ENCODE measurements at places on chromosomes 12 and 14.

DNA sequence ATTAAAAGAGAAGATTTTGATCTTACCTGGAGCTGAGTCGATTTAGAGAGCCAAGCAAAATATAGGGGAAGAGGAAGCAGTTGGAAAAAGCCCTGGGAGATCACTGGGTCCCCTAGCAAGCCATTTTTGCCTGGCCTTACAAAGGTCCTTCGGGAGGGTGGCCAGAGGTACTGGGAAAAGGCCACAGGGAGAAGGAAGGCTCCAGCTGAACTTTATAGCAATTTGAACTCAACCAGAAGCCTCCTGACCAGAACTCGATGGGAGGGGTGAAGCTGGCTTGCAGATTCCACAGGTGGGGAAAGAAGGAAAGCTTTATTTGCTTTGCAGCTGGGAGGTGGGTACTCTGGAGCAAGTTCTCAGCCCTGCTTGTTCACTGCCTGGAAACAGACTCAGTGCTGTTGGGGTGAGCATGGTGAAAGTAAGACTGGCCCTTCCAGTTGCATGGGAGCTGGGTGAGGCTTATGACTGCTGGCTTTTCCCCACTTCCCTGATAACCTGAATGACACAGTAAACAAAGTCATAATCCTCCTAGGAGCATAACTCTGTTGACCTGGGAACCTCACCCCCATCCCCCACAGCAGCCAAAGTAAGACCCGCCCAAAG lies 855.8 kb downstream of the FSCB start:
- DNase-seq: no peak

DNA sequence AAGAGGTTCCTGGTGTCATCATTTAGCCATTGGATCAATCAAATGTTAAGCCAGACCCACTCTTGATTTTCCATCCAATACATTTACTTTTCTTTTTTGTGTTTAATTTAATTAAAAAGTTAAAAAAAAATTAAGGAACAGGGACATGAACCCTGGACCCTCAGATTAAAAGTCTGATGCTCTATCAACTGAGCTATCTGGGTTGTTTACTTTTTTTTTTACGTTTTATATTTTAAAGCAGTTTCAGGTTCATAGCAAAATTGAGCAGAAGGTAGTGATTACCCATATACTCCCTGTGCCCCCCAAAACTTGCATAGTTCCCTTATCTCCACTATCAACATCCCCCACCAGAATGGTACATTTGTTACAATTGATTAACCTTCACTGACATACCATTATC lies 3.0 kb upstream of the ACOT4 start:
- no peak for DNase-seq

- no peak for DNase-seq
These were observed 222.1 kb downstream of the NELL2 start for GRCh38 chr12:44653861-44654527.

- no peak for DNase-seq
These were observed 9.6 kb downstream of the NAB2 start for GRCh38 chr12:57098546-57098945.

GRCh38 chr12:78530100-78530765 lies 334.3 kb upstream of the SYT1 start:
- DNase-seq: peak; percentile 59

DNA sequence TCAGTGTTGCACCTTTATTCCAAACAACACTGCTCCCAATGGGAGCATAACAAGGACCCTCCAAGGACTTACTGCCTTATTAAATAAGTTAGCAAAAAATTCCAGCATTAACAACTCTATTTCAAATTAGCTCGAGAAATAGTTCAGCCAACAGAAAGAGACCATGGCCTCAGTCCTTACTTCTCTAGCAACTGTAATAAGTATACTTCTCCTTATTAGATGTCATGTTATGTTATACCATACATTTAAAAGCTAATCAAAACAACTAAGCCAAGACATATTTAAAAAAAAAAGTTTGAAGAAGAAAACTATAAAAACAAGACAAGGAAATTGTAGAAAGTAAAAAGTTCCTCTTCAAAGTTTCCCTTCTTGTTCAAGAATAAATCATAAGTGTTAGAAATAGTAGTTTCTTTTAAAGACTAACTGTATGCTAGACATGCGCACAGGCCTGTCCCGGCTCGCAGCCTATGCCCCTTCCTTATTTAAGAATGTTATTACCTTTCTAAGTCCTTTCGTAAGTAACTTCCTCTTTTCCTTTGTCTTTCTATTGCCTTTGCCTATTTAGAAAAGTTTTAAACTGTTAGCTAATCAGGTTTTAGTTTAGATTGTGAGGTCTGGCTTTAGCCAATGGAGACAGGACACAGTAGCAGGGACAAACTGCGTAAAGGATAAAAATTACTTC lies 68.6 kb downstream of the RESF1 start:
- DNase-seq: no peak

GRCh38 chr14:89320381-89321000 lies 96.5 kb downstream of the FOXN3 start:
- DNase-seq: no peak

DNA sequence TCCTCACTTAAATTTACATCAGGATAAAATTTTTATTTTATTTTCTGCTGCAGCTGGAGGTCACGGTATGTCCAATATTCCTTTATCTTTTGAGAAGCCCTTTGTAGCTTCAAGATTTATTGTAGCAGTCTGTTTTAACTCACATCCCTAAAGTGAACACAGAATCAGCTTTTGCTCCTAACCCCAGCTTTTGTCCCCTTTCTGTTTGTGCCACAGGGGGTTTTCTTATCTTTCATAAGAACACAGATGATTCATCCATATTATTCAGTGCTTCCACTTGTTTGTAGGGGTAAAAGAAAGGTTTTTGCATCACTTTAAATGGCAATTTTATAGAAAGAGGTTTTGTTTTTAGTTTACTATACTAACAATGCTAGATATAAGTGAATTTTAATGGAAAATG lies 21.8 kb upstream of the PIK3C2G start:
- DNase-seq: no peak

GRCh38 chr12:127078577-127079350 lies 1188.2 kb upstream of the TMEM132C start:
- DNase-seq: peak; percentile 7

DNA sequence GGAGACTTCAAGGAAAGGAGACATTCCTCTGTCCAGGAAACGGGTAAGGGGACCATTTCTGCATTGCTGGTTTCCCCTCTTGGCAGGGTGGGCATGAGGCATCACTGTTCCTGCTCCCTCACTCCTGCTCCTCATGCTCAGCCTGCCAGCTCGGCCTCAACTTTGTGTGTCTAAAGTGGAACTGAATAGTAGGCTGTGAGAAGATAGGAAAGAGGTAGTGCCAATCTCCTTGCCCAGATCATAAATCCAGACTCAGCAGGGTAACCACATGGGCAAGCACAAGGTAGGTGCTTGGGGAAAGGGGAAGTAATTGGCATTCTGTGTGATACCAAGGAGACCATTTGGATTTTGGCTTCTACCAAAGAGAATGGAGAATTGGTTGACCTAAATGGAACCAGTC lies 2.6 kb downstream of the LTB4R start:
- no peak for DNase-seq

- no peak for DNase-seq
These were observed 38.9 kb downstream of the C14orf132 start for GRCh38 chr14:96077983-96078624.

DNA sequence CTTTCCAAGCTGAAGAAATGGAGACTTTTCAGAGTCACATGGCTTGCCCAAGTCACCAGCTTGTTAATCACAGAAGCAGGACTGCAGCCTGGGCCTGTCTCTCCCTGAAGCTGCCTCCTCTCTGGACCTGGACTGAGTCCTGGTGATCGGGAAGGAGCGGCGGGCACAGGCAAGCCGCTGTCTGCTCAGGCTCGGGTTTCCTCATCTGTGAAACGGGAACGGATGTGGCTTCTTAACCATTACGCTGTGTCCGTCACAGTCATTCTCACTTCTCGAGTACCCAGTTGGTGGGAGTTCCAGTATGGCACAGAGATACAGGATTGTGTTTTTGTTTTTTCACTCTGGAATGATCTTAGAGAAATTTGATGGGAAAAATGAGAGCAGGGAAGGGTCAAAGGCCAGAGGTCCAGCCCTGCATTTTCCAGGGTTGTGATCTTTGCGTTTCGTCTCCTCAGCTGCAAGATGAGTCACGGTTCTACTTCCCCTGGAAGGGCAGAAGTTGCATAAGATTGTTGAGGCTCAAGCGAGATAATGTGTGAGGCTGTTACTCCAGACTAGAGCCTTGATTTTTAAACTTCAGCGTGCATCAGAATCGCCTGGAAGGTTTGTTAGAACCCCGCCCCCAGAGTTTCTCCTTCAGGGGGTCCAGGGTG lies 7.6 kb upstream of the LRTM2 start:
- peak; percentile 37 for DNase-seq

DNA sequence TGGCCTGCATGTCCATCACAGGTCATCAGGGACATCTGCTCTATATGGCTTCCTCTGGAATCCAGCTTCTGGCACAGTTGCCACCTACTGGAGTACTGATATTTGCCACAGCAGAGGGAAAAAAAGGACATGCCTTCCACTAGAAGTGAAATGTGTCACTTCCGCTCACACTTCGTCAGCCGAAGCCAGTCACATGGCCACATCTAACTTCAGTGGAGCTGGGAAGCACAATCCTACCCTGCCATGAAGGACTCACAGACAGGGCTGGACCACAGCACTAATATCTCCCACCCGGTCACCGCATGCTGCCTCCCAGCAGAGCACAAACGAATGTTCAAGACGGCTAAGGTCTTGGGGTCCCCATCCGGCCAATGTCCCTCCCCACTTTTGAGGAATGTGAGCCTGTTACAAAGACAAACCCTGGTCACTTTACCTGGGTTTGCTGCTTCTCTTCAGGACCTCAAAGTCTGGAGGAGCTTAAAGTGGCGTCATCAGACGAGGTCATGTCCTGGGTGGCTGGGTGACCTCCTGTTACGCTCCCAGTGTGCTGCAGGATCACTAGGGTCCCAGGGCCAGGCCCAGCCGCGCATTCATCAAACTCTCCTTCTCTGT lies 98.6 kb downstream of the GCH1 start:
- no peak for DNase-seq

DNA sequence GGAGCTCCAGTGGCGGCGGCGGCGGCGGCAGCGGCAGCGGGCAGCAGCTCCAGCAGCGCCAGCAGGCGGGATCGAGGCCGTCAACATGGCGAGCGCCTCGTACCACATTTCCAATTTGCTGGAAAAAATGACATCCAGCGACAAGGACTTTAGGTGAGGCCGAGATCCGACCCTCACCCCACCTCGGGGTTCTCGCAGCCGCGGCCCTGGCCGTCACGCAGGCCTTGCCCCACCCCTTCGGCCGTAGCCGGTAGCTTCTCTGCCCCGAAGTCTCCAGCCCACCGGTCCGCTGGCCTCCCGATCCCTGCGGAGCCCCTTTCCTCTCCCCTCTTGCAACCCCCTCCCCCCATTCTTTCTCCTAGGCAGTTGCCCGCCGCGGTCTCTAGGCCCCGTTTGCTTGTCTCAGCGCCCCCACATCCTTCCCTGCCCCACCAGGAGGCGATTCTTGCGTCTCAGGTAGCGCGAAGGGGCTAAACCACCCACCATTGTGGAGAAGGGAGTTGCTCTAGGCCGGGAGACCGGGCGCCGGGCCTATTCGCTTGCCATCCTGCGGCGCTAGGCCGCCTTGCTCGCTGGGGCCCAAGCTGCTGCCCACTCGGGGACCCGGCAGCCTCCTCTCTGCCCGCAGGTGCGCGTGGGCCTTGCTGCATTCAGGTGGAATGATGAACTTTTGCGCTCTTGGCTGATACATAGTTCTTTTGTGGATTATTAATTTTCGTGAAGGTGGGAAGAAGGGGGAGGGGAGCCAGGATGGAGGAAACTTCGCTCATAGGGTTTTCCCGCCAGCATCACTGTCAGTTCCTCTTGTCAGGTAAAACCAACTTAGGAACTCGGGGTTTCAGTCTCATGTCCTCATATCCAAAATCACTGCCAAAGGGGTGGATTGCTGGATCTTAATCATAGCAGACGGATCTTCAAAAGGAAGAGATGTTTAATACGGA lies 745 bp downstream of the CAND1 start:
- peak; percentile 13 for DNase-seq

- no peak for DNase-seq
These were observed 2.0 kb downstream of the NFKBIA start for GRCh38 chr14:35402323-35403113.

- DNase-seq: no peak
These were observed 8.5 kb upstream of the COX6A1 start for GRCh38 chr12:120429368-120429767.

DNA sequence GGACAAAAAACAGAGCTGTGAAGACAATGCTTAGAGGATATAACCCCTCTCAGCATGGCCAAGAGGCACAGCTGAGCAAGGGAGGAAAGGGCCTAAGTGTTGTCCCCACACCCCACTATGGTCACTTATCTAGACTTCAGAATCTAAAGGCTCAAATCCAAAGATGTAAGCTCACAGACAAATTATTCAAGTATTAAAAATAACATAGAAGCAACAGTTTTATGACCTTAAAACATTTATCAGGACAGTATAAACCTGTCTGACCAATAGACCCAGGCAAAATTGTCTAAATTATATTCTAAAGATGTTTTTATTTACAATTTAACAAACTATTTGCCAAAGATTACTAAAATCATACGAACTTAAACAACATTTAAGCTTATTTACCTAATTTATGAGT lies 28.1 kb upstream of the PRICKLE1 start:
- no peak for DNase-seq

GRCh38 chr12:4766445-4766844 lies 46.2 kb downstream of the GALNT8 start:
- no peak for DNase-seq

GRCh38 chr12:75908961-75909605 lies 122.5 kb downstream of the PHLDA1 start:
- peak; percentile 91 for DNase-seq

DNA sequence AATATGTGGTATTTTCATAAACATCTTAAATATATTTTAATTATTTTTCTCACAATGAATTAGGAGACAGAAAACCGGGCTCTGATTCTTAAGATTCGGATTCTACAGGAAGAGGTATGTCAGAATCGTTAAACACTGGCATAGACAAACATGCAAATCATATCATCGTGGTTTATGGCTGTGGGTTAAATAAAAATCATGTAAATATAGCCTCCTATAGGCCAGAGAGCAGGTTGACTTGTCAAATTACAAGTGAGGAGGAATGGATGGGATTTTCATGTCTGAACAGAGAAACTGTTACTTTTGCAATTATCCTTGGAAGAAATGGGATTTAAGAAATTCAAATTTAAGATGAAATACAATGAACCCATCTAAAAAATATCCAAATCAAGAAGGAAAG lies 74.9 kb upstream of the BCAT1 start:
- DNase-seq: no peak

DNA sequence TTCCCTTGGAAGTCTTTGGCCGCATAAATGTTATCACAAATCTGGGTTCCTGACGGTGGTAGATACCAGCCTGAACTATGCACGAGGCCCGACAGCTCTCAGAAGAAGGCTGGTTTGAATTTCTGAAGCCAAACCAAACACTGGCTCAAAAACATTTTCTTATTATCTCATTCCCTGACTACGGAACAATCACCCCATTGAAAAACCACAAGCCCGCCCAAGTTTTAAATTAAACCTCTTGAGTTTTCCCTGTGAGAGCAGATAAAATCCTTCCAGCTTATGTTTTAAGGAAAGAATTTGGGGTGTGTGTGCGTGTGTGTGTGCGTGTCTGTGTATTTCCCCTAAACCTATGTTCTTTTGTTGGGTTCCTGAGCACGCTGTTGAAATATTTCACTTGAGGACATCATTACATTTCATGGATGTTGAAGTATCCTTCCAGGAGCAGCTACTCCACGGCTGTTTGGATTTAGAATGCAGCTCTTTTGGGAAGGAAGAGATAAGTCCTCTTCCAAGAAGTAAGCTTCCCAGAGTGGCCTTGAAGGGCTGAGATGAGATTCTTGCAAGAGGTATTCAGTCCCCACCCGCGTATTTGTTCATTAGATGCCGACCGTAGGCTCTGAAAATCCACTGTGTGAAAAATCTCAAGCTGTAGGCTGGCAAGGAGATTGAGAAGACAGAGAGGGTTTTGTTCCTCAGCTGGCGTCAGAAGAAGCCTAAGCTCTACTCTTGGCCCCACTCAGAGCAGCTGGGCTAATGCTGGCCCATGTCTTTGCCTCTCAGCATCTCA lies 131.0 kb upstream of the NCOR2 start:
- DNase-seq: peak; percentile 76
